Fibroblast of lung (primary cell): ENCODE measurements at places on chromosomes 16 and 17. TPM values are rescaled to one million over a fixed set of nuclear protein-coding genes. Genes with fewer than 3 reads are reported as not detected.
A peak's percentile ranks its signal among the peaks of the same experiment; 100 is the strongest.

Gene GRB7
- total RNA-seq, result under 0.01 and 0.77 TPM in 2 replicates

DNA sequence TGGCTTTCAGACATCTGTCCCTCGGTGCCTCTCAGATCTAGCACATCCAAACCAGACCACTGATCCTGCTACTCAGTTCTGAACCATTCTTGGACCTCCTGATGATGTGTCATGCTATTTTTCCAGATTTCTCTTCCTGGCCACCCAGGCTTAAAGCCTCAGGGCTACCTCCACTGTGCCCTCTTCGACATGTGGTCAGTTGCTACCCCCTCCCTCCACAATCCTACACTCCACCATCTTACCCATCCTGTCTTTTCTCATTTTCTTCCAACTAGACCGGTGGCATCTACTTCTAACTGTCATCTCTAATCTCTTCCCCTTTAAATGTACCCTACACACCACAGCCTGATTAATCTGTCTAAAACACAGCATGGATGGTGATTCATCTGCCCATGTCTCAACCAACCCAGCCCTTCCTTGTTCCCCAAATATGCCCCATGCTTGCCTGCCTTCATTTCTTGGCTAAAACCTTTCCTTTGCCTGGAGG is 478.6 kb downstream of the SLC39A11 start:
- peak; percentile 41 for DNase-seq

GRCh38 chr16:27520982-27521673 is 28.6 kb downstream of the GTF3C1 start:
- DNase-seq, result peak; percentile 56

Gene DPEP3
- total RNA-seq, result not detected in 2 replicates

DNA sequence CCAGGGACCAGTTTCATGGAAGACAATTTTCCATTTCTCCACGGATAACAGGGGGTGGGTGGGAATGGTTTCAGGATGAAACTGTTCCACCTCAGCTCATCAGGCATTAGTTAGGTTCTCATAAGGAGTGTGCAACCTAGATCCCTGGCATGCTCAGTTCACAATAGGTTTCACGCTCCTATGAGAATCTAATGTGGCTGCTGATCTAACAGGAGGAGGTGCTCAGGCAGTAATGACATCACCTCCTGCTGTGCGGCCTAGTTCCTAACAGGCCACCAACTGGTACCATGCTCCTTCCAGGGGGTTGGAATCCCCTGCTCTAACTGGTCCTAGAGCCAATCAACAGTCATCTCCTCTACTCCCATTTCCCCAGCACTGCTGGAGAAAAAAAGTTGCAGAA is 19.9 kb downstream of the TEX14 start:
- DNase-seq, result no peak

Gene ITGB4
- 0.17 and 0.26 TPM in 2 replicates for total RNA-seq

DNA sequence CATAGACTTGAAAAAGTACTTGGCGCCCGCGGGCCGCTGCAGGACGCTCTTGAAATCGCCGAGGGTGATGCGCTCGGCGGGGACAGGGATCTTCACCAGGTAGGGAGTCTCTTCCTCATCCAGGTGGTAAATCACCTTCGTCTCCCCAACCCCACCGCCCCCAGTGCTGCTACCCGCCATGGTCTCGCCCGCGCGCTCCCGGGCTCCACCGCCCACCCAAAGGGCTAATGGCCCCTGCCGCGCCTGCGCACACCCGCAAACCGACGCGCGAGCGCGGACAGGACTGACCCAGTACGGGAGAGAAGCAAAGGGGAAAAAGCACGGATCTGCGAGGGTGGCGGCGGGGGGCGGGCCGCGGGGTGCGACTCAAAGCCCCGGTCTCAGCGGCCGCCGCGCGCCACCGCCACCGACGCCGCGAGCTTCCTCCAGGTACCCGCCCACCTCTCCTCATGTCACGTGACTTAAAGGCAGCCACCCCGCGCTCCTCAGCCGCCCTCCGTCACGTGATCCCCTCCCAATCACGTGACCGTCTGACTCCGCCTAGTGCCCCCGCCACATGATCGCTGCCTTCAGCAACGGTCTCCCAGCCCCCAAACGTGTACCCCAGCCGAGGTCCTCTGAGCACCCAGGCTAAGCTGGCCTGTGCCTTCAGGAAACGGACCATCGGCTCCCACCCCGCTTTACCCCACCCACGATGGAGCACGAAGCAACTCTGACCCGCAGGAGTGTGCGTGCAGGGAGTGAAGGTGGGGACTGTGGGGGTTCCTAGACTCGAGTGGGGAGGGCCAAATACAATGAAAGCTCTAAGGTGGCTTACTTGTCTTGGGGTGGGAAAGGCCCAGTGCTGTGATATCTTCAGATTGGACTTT is at the start of gene DVL2:
TSS of gene DVL2 (minus strand) at position 435 of the 869 bp plus-strand sequence. CDS start at position 180, 255 bp downstream.
- peak; percentile 95 for DNase-seq

DNA sequence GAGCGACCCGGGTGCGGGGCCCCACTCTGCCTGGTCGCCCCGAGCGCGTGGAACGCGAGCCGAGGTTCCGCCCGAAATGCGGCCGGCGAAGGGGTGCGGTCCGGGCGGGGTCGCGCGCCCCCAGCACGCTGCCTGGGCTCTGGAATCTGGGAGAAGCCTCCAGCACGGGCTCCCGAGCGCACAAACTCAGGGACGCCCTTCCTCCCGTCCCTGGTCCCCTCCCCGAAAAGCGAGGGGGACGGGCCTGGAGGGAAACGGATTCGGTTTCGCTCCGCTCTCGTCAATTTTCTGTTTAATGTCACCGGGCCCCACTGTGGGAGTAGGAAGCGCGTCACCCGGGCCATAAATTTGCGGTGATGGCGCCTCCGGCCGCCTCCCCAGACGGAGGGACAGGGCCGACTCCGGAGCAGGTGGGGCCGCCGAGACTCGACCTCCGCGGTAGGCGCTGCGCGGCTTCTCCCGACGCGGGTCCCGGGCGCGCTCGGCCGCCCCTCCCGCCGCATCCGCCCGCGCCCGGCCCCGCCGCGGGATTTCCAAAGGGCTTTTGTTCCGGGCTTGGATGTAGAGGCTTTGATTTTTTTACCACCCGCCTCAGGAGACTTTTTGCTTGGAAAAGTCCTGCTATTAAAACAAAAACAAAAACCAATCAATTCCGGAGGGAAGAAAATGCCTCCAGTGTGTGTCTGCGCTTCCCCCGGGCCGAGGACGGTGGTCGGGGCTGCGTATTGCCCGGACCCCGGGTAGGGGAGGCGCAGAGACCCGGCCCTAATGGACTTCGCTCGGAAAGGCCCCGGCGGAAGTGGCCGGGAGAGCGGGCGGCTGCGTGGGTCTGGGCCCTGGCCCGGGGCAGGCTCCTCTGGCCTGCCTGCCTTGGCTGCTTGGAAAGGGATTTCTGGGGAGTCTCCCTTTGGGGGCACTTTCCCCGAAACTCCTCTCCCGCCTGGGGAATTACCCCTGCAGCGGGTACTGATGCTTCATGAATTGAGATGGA is 7.9 kb upstream of the BAHCC1 start:
- peak; percentile 71 for DNase-seq

Gene FOXN1
- total RNA-seq, result not detected in 2 replicates

DNA sequence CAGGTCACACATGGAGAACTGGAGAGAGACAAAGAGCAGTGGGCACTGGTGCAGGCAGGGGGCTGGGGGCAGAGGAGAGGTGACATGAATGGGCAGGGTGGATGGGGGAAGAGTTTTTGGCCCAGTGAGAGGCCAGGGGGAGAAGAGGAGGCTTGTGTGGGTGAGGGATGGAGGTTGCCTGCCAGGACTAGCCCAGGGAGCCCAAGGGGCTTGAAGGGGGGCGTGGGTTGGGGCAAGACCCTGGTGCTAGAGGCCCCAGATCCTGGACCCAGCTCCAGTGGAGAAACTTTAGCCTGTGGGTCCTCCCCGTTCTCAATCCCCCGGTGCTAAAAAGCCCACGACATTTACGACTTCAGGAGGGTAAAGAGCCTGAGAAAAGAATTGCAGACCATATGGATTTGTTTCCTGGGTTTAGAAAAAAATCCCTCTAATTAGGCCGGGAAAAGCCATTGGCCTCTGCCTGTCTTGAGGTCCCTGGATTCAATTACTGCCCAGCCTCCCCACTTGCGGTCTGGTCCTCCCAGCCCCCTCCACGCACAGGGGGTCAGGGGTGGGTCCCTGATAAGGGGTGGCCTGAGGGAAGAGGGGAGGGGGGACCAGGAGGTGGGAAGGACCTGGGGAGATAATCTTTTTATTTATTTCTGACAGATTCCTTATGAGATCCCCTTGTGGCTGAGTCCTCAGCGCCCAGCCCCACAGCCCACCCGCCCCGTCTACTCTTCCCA is 33.0 kb downstream of the NGFR start:
- DNase-seq, result no peak

Gene P3H4
- total RNA-seq, result 36.8 and 42.1 TPM in 2 replicates

GRCh38 chr16:67447508-67448076 is 16.7 kb downstream of the HSD11B2 start:
- no peak for DNase-seq

- peak; percentile 45 for DNase-seq
Observed at GRCh38 chr17:61323003-61323908, 76.4 kb upstream of the TBX2 start.
